GM20000 (cell line): ENCODE measurements at places on chromosomes 16 and 17.

- no peak for DNase-seq
Observed at GRCh38 chr16:73106329-73107034, 58.6 kb upstream of the ZFHX3 start.

GRCh38 chr17:48056879-48057278 is 8.7 kb downstream of the NFE2L1 start:
- DNase-seq: no peak

DNA sequence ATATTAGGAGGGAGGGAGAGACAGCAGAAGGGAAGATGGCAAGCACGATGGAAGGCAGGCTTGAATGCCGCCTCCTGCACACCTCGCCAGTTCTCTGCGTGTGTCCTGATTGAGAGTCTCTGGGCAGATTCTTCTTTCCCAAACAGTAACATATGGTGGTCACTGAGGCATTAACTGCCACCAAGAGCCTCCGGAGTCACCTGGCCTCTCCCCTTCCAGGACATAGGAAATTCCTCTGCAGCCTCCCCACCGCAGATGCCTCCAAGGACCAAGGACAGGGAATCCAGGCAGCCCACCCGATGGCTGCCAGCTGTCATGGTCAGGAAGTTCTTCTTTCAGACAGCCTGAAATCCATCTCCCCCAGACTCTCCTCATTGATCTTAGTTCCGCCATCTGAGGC is 149.3 kb downstream of the ENGASE start:
- DNase-seq: no peak

- DNase-seq: no peak
Observed at GRCh38 chr17:33012522-33013033, 20.9 kb downstream of the SPACA3 start.

- DNase-seq: peak; percentile 61
Observed at GRCh38 chr16:71542377-71542776, 16.2 kb downstream of the CHST4 start.
